ENCODE measurements at places on chromosomes 12 and 14. TPM values are rescaled to one million over a fixed set of nuclear protein-coding genes. Genes with fewer than 3 reads are reported as not detected.

DNA sequence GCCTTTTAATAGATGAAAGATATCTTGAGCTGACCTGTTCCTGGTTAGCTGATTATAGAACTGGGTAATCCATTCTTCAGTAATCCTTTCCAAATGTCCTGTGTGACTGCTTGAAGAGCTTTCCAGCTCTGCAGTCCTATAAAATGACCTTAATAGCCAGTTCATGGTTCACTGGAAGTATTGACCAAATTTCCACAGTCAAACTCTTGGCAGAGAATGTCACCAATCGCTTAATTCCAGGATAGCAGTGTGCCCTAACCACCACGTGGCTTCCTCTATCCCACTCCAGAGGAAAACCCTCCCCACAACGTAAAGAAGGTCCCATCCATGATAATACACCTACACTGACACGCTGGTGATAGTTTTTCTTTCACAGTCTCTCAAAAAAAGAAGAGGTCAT lies 17.4 kb downstream of the PRKAB1 start:
- DNase-seq = no peak

DNA sequence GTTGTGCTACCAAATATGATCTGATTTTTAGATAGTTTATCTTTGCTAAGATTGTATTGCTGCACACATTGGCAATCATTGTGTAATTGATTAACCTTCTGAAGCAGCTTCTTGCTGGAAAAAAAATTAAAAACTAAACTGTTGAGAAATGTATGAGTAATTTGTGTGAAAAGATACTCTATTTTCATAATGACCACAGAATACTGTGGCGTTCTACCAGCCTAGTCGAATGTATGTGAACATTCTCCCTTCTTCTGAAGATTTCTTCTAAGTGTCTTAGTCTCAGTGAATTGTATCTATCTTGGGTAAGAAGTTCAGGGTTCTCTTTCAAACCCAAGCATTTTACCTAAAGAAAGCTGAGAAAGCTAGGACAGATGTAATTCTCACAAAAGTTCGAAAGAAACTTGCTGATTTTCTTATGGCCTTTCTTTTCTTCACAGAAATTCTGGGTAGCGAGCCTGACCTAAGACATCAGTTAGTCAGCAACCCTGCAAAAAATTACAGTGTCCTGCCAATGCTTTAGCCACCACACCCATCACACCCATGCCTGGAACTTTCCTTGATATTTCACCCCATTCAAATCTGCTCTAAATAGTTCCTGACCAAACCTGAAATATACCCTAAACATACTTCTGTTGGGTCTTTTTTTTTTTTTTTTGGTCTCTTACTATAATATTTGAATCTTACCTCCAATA lies 27.1 kb upstream of the C12orf71 start:
- DNase-seq = no peak

DNA sequence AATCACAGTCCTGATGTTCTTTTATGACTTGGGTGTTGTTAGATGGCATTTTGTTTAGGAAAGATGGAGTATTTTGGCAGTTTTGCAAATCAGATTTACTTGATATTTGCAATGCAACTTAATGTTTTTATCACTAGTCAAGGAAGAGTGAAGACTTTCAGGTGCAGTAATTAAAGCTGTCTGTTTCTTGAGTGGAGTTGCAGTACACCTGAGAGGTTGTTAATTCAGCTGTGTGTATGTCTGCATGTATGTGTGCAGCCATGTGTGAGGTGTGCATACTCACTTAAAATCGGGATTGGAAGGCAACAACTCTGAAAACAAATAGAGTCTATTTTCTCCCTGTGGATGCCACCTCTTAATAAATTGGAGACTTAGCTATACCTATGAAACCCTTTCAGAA lies 94.5 kb downstream of the RMST start:
- no peak for DNase-seq

GRCh38 chr14:101200650-101201516 lies 297.4 kb upstream of the RTL1 start:
- DNase-seq = no peak

DNA sequence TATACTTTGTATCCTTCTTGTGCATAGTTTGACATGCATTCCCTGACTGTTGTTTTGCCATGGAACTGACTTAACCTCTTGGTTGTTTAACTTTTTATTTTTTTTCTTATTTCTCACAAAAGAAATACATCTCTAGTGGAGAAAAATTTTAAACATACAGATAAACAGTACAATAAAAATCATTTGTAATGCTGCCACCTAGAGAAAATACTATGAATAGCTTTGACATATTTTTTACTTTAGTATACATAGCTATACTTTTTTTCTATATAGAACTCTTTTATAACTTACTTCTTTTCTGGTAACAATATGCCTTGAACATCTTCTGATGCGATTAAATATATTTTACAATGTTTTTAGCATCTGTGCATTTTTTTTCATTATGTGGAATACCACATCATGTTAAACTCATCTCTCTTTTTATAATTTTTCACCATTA lies 184.5 kb downstream of the AKAP6 start:
- DNase-seq = no peak

DNA sequence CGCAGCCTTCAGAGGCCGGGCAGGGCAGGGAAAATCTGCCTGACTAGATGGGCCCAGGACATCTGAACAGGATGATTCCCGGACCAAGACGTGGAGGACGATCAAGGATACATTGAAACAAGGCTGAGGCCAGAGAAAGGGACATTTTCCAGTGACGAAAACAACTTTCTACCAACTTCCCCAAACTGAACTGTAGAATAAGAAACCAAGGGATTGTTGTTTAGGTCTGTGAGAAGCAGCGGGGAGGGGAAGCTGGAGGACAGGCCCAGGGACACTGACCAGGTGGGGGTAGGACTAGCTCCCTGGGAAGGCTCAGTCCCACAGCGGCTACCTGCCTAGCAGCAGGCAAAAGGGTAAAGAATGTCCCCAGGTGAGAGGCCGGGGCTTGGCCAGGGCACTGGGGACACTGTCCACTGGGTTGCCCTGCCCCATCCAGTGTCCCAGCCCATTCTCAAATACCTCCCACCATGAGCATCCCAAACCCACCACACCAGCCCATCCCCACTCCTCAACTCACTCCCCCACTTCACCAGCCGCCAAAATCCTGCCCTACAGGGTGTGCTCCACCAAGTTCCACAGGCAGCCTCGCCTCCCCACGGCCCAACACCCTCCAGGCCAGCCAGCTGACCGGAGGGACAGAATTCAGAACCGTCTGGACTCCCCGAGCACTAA lies 995 bp downstream of the TNFRSF1A start:
- DNase-seq = no peak

- DNase-seq = no peak
These were observed 96.2 kb downstream of the FIGNL2 start for GRCh38 chr12:51752234-51752889.

GRCh38 chr12:29131539-29131938 lies 17.5 kb upstream of the FAR2 start:
- DNase-seq = no peak

DNA sequence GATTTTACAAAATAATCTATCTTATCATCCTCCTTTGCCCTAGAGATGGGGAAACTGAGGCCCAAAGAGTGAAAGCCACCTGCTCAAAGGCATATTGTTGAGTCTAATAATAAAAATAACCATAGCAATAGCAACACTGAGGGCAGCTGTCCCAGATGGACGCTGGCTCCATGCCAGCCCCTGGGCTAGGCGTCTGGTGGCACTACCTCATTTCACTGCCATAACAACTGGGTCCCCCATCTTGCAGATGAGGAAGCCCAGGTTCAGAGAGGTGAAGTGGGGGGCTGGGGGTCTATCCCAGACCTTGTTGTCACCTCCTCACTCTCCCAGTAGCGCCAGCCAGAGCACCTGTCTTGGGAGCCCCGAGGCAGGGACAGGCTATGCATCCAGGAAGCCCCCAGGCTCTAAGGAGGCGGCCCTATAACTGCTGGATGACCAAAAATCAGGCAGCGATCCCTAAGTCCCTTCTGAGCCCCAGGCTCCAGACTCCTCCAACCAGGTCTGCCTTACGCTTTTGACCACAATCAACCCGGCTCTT lies 12.8 kb downstream of the BDKRB2 start:
- DNase-seq = no peak

- DNase-seq = no peak
These were observed 46.1 kb upstream of the SYT1 start for GRCh38 chr12:78818487-78818886.

The CLSTN3 gene
- total RNA-seq = 152 TPM

The MYF6 gene
- not detected for total RNA-seq

The OVCH1 gene
- total RNA-seq = not detected

The TSPAN19 gene
- not detected for total RNA-seq
